ENCODE measurements at places on chromosomes 3 and 15.

- DNase-seq = no peak
These were observed 10.8 kb upstream of the GOLGA6L2 start for GRCh38 chr15:23457890-23458289.

DNA sequence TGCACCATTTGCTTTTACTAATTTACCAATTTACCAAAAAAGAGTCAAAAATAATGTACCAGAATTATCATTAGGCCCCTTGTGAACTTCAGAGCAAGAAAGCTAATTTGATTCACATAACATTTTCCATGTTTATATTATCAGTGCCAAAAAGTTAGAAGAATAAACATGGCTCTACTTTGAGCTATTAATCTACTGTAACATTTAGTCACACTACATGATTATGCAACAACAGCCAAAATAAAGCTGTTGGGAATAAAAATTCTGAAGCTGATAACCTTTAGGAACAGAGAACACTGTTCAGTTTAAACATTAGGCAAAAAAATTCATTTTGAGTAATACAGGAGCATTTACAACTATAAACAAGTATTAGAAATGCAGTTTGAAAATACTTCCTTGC is 63.6 kb downstream of the PROS1 start:
- DNase-seq = no peak

DNA sequence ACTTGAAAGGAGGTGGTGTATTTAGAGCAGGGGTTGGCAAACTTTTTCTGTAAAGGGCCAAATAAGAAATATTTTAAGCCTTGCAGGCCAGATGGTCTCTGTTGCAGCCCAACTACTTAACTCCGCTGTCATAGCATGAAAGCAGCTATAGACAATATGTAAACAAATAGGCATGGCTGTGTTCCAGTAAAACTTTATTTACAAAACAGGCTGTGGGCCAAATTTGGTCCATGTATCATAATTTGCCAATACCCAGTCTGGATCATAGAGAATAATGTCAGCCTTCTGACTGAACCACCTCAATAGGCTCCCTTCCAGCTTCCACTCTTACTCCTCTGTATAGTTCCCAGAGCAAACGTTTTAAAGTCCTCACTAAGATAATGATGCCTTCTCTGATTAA is 638.8 kb upstream of the CFAP20DC start:
- no peak for DNase-seq

DNA sequence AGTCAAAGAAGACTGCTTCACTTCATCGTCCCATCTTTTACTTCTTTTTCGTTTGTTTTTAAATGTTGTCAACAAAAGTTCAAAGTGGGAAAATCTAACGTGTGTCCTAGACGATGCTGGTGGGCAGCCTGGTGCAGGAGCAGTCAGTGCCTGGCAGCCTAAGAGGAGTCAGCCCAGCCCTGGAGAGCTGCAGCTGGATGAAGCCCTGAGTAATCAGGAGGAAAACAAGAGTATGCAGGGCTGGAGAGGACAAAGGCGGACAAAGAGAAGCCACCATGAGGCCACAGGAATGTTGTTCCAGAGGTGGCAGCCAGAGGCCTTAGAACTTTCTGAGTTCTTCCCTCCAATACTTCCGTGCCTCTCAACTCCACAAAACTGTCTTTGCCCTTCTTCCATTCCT is 5.7 kb downstream of the ADAMTS17 start:
- no peak for DNase-seq

DNA sequence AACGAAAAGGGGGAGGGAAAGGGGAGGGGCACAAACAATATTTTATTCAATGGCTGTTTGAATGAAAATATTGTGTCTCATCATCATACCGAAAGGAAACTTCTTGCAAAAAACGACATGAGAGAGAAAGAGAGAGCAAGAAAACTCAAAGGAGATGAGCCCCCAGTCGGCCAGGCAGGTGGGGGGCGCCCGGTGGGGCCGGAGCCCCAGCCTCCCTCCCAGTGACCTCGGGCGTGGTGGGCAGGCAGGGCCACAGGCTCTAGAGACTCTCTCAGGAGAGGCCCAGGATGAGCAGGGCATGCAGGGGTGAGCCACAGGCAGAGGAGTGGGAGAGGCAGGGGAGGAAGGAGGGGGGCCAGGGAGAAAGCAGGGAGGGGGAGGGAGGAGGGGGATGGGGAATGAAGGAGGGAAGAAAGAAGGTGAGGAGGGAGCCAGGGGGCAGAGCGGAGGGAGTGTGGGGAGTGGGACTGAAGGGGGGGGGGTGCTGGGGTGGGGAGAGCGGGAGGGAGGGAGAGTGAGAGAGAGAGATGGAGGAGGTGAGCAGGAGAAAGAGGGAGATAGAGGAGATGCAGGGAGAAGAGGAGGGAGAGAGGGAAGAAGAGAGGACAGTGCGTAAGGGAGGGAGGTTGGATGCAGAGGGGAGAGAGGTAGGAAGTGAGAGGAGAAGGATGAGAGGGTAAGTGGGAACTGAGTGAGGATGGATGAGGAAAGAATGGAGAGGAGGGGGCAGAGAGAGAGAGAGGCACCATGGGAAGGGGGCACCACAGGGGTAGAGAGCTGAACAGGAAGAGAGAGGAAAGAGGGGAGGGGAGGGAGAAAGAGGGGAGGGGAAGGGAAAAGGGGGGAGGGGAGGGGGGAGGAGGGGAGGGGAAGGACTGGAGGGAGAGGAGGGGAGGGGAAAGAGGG is 14.1 kb upstream of the TMEM115 start:
- no peak for DNase-seq

DNA sequence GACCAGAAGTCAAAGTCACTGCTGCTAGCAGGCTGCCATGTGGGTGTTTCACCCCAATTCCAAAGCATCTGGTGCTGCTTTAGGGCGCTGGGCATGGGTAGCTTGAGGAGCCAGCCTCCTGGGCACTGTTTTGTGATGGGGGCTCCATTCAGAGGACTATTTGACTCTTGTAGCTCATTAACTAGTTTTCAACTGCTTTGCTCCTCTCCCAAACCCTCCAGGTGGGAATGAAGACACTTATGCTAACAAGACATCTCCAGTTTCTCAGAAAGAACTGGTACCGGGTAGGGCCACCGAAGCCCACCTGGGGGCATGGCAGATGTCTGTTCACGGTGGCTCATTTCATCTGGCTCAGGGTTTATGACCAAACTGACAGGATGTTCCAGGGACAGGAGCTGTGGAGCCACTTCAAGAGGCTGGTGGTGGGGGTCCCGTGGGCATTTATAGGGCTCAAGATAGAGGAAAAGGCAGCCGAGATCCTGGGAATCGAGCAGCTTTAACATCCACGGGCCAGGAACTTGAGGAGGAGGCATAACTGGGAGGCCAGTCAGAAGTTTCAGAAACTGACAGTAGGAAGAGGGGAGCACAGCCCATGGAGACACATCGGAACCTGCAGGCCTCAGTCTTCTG is 17.7 kb downstream of the AMOTL2 start:
- DNase-seq = no peak

GRCh38 chr15:68494573-68495110 is 62.7 kb upstream of the ITGA11 start:
- DNase-seq = no peak

DNA sequence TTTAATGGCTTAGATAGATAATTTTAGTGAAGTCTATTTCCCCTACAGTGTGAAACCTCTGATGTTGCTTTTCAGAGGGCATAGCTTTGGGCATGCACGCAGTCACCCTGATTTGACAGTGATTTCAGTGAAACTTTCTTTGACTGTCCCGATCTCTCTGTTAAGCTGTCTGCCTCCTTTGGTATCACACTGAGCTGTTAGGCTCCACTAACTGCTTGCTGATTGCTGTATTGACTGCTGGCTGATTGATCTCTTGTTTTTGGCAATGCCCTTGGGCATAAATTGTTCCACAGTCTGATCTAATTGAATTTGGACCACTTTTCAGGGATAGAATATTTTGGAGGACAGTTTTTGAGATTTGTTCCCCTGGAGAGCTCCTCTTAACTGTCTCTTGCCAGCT is 68.5 kb upstream of the CCDC54 start:
- no peak for DNase-seq

DNA sequence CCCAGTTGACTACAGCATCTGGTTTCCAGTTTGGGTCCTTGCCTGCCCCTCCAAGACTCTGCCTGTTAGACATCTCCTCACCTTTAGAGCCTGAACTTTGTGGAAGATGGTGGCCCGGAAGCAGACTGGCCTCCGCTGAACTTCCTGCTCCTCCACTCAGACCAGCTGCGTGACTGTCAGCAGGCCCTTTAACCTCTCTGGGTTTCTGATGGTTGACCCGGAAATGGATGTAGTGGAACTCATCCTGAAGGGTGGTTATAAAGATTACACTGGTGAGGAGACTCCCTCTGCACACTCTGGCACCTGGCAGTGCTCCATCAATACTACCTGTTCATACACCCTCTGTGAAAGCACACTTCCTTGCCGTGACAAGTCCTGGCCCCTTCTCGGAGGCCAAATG is 151.9 kb upstream of the TLE3 start:
- DNase-seq = no peak

Data from stimulated activated CD8-positive, alpha-beta memory T cell treated with anti-CD3 and anti-CD28 coated beads, Interleukin-12 subunit alpha, Interleukin-12 subunit beta, amount 100 ng/mL, for 1 hour (primary cell).